ENCODE measurements at places on chromosomes 11 and 22. TPM values are rescaled to one million over a fixed set of nuclear protein-coding genes. Genes with fewer than 3 reads are reported as not detected.

GRCh38 chr11:64233913-64234586, at the start of gene VEGFB:
VEGFB (plus strand) TSS chr11:64234584; CDS start chr11:64234834, 250 bp downstream.
- no peak for DNase-seq

DNA sequence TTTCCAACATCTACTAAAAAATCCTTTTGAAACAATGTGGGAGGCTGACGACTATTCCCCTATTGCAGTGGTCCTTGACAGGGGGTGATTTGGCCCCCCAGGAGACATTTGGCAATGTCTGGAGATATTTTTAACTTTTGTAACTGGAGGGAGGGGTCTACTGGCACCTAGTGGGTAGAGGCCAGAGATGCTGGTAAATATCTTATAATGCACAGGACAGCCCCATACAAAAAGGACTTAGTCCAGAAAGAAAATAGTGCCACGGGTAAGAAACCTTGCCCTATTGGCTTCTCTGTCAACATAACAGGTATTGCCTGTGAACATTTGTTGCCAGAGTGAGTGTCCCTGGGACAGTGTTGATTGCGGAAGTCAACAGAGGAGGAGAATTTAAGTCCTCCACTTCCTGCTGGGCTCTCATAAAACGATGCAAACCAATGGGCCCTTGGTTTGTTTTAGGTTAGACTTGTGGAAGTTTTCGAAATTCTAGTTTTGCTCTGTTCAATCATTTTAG, 101.6 kb downstream of the MAML2 start:
- no peak for DNase-seq

- no peak for DNase-seq
Observed at GRCh38 chr11:103436131-103436770, 327.0 kb downstream of the DYNC2H1 start.

DNA sequence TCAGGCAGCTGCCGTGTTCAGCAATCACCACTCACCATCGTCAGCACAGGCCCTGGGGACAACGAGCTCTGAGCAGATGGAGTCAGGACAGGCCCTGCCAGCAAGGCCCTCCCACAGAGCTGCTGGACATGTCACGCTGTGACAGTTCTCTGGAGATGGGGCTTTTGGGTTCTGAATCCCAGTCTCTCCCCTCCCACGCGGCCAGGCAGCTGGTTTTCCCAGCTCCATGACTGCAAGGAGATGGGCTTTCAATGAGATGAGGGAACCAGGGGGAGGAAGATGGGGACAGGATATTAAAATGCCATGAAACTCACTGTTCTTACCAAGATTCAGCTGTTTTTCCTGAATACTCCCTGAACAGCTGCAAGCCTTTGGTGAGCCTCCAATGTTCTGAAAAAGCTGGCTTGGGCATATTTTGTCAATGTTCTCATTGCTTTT, 305.9 kb downstream of the BRD1 start:
- DNase-seq = no peak

DNA sequence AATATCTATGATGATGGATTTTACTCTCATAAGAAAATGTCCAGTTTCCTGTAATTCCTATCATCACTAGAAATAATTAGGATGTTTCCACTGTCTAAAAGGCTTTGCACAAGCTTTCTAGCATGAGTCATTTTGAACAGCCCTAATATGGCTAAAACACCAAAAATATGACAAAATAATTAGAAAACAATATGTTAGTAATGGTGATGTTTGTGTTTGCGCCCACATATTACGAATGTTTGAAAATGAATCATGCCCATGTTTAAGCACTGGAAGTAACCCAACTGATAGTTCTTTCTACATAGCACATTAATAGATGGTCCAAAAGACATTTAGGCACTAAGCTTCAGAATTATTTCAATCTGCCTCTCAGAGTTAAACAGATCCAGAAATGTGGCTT, 96.0 kb downstream of the TRPC6 start:
- DNase-seq = no peak

- DNase-seq = no peak
Observed at GRCh38 chr11:79139900-79140299, 300.9 kb downstream of the TENM4 start.

GRCh38 chr11:101812546-101812945, 102.3 kb upstream of the CEP126 start:
- DNase-seq = no peak

DNA sequence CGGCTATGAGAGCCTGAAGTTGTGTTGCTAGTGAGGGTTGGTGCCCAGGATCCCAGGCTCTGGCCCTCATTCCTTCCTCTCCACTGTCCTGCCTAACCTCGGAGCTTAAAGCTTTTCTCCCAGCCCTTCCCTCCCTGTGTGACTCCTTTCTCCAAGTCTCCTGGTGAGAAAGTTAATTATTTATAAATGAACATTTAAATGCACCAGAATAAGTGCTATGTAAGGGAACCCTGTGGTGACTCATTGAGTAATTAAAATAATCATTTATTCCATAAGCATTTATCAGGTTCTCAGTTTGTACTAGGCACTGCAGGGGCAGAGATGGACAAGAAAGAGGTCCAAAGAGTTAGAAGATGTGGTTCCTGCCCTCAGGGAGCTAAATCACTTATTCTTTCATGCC, 89.1 kb upstream of the ISX start:
- no peak for DNase-seq

- DNase-seq = no peak
Observed at GRCh38 chr11:68550485-68550817, 89.9 kb downstream of the PPP6R3 start.

DNA sequence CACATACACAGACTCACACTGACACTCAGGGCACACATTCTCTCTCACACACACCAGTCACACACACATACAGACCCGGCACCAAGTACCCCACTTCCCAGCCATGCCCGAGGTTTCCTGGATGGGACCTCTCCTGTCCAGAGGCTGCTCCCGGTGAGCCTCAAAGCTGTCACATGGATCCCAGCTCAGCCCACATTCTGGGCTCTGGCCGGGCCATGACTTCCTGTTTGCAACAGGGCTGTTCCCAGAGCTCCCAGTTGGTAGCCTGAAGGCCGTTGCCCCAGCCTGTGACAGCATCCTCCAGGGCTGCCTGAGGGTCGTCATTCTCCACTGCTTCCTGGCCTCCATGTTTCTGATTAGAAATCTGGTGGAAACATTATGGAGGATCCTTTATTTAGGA, 14.6 kb upstream of the CYP2D6 start:
- no peak for DNase-seq

- no peak for DNase-seq
Observed at GRCh38 chr11:96893988-96894387, 504.2 kb downstream of the JRKL start.

DNA sequence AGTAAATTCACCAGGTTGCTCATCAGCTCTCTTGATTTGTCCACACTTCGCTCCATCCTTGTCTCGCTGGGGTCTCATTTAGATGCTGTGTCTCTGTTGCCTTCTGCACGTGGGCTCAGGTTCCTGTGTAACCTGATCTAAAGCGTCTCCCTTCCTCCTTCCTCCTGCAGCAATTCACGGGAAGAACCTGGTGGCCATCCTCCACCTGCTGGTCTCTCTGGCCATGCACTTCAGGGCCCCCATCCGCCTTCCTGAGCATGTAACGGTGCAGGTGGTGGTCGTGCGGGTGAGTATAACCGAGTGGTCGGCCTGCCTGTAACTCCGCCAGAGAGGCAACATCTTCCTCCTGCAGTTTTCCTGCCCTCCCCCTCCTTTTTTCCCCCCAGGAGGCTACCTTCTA, 48.0 kb upstream of the PARVG start:
- DNase-seq = peak; percentile 63

- no peak for DNase-seq
Observed at GRCh38 chr11:50246699-50247098, 214.0 kb downstream of the OR4C45 start.

GLYATL2 gene
- total RNA-seq = not detected

INS gene
- not detected for total RNA-seq
